ENCODE measurements at places on chromosomes 11 and 22. TPM values are rescaled to one million over a fixed set of nuclear protein-coding genes. Genes with fewer than 3 reads are reported as not detected.

- no peak for DNase-seq
Observed at GRCh38 chr11:28679795-28680468, 571.7 kb downstream of the METTL15 start.

- DNase-seq: no peak
Observed at GRCh38 chr11:16880184-16880801, 133.9 kb downstream of the PLEKHA7 start.

DNA sequence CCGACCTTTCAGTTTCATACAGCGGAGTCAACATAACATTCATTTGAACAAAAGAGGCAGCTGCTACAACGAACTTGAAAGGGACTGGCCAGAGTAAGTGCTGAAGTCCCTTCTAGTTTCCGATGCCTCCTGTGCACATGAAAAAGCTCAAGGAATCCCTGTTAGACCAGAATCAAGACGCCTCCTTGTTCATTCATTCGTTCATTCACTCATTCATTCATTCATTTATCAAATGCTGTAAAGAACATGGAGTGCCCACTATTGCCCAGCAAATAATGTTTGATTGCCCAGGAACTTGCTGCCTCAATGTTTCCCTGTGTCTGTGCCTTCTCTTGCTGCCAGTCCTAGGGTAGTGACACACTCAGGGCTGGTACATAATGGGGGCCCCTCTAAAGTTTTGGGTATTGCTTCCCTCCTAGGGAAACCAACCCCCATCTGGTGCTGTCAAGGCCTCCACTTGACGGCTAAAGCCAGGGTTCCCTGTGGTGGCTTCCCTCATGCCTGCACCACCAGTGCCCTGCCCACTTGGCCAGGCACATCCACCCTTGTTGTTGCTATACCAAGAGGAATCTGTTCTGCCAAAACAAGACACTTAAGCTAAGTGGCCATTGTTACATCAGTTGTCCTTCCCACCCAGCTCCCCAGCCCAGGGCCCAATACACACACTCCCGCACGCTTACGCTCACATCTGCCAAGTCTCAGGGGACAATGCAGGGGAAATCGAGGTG lies 3.8 kb downstream of the TMPRSS13 start:
- no peak for DNase-seq

Gene GSTT2
- total RNA-seq: not detected

Gene APOL3
- total RNA-seq: 48.3 TPM

Gene RPS6KA4
- total RNA-seq: 39.0 TPM

GRCh38 chr11:70532066-70532440 lies 133.7 kb downstream of the CTTN start:
- no peak for DNase-seq
